Left renal pelvis (tissue), 4 donors: ENCODE measurements at places on chromosomes 5 and 9. TPM values are rescaled to one million over a fixed set of nuclear protein-coding genes. Genes with fewer than 3 reads are reported as not detected.

- DNase-seq: no peak
These were observed 845.9 kb downstream of the MAT2B start for GRCh38 chr5:164351245-164351834.

The TRPM6 gene
- 1.1 TPM for polyA plus RNA-seq

DNA sequence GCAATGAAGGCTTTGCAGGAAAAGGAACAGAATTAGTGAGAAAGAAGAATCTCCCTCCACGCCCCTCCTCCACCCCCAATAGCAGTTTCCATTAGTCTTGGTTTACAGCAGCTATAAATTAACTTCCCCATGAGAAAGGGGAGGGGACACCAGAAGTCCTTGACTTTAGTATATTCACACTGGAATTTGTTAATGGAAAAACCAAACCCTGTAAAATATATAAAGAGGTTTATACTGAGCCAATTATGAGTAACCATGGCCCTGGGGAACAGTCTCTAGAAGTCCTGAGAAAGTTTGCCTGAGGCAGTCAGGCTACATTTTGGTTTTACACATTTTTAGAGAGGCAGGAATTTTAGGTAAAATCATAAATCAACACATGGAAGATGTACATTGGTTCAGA, 88.5 kb downstream of the ALDH1A1 start:
- no peak for DNase-seq

DNA sequence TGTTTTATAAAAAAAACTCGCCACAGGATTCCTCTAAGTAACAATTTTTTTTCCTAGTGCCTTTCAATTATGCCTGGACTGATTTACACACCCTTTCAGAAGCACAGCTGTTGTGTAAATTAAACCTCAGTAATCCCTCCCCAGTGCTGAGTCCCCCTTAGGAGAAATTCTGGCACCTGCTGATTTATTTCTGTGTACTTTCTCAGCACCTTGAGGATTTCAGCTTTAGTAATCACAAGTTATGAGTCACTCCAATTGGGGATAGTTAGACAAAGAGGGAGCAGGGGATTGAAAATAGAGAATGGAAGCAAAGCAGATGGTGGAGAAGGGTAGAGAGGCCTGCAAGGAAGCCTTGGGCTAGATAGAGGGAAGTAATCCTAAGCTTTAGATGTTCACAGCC, 171.7 kb downstream of the TTLL11 start:
- no peak for DNase-seq

The LSM11 gene
- polyA plus RNA-seq: 6.6 TPM

The SLC6A3 gene
- polyA plus RNA-seq: 0.14 TPM

The PCDHGA6 gene
- polyA plus RNA-seq: 6.8 TPM

DNA sequence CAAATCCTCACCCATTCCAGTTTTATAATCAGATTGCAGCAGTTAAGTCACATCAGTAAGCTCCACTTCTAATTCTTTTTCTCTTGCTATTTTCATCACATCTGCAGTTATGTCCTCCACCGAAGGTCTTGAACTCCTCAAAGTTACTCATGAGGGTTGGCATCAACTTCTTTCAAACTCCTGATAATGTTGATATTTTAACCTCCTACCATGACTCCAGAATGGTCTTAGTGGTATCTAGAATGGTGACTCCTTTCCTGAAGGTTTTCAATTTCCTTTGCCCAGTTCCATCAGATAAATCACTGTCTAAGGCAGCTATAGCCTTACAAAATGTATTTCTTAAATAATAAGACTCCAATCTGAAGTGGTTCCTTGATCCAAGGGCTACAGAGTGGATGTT, 53.8 kb upstream of the EDIL3 start:
- DNase-seq: no peak

DNA sequence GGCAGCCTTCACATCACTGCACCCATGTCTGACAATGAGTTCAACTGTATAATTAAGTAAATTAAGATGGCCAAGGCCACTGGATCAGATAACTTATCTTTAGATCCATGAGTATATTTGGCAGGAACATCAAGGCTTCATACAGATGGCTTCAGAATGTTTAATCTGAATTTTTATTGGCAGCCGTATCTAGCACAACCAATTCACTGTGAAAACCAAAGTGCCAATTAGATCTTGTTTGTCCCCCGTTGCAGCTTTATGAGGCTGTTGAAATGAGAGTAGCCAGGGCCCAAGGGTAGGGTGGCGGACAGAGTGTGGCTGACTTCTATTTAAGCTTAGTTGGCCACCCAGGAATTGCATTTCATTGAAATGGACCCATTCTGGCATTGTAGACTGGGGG, 137.7 kb downstream of the SYK start:
- no peak for DNase-seq

The GABBR2 gene
- 4.0 TPM for polyA plus RNA-seq

DNA sequence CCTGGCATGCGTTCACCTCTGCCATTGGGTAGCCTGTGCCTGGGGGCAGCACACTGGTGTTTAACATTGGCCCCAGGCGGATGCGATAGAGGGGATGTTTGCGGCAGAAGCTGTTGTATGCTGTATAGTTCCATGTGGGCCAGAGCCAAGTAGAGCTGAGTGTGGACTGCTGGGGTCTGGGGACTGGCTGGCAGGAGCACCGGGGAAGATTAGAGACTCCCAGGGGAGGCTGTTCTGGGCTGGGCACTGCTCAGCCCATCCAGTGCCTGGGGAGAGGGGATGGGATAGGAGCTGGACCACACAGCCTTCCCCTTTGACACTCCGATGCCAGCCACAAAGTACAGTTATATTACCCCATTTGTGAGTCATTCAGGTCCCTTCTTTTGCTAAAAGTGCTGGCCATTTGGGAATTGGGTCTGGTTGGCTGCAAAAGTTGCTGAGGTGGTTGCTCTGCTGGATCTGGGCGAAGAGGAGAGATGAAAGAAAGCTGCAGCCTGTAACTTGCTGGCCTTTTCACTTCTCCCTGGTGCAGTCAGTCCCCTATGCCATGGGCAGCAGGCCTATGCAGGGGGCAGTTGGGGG, 73.8 kb downstream of the RGS3 start:
- no peak for DNase-seq
